CD4-positive, alpha-beta T cell (primary cell): ENCODE measurements at places on chromosomes 16 and 17.

DNA sequence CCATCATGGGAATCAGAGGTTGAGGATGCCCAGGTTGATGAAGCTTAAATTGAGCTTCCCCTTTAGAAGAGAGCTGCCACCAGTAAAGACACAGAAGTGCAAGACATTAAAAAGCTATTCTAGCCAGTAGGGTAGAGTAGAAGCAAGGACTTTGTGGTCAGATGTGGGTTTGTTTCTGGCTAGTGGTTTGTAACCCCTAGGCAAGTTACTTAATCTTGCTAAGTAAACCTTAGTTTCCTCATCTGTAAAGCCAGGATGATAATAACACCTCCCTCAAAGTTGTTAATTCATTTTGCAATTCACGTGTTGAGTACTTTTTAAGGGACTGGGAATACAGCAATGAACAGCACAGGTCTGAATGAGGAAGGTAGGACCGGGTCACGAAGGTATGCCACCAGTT is 3.6 kb downstream of the SNTB2 start:
- no peak for DNase-seq

- peak; percentile 38 for DNase-seq
Observed at GRCh38 chr17:68431661-68432071, 25.6 kb downstream of the WIPI1 start.

DNA sequence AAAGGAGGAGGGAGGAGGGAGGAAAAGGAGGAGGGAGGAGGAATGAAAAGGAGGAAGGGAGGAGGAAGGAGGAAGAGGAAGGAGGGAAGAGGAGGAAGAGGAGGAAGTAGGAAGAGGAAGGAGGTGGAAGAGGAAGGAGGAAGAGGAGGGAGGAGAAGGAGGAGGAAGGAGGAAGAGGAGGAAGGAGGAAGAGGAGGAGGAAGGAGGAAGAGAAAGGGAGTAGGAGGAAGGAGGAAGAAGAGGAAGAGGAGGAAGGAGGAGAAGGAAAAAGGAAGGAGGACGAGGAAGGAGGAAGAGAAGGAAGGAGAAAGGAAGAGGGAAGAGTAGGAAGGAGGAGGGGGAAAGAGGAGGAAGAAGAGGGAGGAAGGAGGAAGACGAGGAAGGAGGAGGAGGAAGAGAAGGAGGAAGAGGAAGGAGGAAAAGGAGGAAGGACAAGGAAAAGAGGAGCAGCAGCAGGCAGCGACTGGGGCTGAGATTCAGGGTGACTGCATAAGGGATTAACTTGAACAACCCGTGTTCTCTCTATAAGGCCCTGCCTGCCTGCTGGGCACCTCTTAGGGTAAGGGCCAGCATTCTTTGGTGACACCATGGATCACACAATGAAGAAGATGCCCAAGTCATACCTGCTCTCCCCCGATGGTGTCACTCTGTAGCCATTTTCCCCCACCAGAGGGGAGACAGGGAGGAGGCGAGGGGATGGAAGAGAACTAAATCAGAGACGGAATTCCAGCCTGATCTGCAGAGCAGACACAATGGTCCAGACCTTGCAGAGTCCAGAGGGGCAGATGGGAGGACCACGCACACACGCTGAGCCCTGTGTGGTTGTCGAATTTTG is 1.4 kb upstream of the IL34 start:
- no peak for DNase-seq

GRCh38 chr16:30744183-30744582 is 4.0 kb upstream of the PHKG2 start:
- no peak for DNase-seq

DNA sequence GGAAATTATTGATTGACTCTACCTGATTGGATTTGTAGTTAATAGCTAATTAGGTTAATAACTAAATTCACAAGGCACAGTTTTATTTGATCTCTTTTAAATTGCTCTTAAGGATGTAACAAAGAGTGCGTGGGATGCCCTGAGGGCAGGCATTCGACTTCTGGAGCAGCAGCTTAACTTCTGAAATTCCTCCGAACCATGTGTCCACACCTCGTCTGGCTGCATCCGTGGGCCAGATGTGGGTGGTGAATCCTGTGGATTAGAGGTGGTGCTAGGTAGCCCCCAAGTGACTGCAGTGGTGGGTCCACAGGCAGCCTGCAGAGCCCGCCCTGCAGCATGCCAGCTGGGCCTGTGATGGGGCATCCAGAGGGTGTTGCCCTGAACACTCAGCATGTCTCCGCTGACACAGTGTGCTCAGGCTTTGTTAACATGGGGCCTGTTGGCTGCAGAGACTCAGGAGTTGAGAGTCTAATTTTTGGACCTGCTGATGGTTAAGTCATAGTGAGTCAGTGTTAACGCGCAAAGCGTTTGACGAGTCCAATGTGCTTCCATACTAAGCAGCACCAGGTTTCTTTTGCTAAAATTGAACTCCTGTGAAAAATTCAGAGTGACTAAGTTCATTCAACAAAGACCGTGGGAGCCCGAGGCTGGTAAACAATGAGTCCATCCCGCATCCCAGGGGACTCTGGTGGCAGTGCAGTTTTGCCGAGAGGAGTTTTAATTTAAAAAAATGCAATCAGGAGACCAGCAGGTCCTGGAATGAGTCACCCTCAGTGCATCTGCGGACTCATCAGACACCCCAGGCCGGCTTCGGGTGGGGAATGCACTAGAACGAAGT is 3.8 kb upstream of the NPB start:
- no peak for DNase-seq

GRCh38 chr17:59377410-59377809 is 46.0 kb downstream of the YPEL2 start:
- no peak for DNase-seq

- DNase-seq: peak; percentile 94
Observed at GRCh38 chr16:67935402-67936123, 1.1 kb downstream of the PSMB10 start.

DNA sequence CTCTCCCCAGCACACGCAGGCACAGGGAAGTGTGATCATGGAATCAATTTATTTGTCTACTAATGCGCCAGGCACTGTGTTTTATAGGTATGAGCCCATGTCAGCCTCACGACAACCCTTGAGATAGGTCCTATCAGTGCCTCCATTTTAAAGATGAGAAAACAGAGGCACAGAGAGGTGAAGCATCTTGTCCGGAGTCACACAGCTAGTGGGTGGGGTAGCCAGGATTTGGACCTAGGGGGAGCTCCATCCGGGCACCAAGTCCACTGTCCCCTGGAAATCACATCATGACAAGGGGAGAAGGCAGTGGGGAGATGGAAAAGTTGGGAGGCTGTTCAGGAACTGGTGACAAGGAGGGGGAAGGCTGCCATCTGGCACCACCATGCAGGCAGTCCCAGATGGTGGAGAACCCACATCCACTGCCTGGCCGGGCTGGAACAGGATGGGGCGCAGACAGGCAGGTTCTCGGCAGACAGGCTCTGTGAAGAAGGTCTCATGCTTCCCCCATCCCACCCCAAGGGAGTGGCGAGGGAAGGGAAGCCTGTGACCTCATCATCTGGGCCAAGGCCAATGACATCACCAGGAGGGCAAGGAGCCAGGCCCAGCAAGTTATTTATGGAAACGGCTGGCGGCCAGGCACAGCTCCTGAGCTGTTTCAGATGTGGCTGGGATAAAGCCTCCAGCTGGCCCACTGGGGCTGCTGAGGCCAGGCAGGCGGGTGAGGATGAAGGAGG is 126.0 kb upstream of the SDK2 start:
- no peak for DNase-seq

GRCh38 chr17:28740406-28741357 is 3.1 kb upstream of the TRAF4 start:
- no peak for DNase-seq

DNA sequence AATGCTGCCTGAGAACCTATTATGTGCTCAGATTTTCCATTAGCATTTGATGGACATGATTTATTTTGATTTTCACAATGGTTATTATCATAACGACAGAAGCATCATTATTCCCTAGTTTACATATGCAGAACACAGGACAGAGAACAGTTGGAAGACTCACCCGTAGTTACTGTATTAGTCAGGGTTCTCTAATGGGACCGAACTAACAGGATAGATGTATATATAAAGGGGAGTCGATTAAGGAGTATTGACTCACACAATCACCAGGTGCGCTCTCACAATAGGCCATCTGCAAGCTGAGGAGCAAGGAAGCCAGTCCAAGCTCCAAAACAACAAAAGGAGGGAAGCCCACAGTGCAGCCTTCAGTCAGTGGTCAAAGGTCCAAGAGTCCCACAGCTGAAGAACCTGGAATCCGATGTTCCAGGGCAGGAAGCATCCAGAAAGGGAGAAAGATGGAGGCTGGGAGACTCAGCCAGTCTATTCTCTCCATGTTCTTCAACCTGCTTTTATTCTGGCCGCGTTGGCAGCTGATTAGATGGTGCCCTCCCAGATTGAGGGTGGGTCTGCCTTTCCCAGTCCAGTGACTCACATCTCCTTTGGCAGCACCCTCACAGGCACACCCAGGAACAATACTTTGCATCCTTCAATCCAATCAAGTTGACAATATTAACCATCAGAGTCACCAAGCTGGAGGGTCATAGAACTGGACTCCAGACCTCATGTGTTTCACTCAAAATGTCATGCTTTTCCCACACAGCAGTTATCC is 92.7 kb upstream of the XYLT1 start:
- DNase-seq: no peak

GRCh38 chr17:39081851-39082250 is 69.6 kb downstream of the PLXDC1 start:
- DNase-seq: no peak

GRCh38 chr16:46850619-46851555 is 19.9 kb upstream of the C16orf87 start:
- no peak for DNase-seq

- DNase-seq: no peak
Observed at GRCh38 chr17:76497979-76498875, 3.0 kb downstream of the RHBDF2 start.

DNA sequence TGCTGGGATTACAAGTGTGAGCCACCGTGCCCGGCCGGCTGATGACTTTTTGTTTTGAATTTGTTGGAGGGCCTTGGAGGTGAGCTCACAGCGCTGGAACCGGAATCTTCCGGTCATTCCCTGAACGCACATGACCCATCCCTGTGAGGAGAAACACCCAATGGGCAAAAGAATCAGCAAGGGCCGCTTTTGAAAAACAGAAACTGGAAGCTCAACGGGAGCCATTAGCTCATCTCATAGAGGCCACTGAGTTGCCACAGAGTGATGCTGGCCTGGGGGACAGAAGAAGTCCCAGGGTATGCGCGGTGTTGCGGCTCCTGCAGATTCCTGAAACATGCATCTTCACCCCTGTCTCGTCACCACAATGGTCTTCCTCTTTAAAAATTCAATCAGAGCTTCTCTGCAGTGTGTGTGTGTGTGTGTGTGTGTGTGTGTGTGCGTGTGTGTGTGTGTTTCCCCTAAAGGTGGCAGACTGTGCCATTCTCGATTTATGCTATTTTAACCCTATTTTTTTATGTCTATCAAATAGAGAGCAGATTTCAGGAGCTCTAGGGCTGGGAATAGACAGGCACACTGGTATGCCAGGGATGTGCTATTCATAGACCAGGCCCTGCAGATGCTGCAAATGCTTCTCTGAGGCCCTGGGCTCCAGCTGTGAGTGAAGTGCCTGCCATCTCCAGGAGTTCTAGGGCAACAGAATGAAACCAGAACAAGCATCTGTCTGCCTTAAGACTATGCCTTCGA is 68.3 kb downstream of the MARCHF10 start:
- no peak for DNase-seq

- DNase-seq: no peak
Observed at GRCh38 chr17:5694551-5694950, 110.2 kb upstream of the NLRP1 start.

- no peak for DNase-seq
Observed at GRCh38 chr17:45302649-45303173, 14.1 kb downstream of the MAP3K14 start.

GRCh38 chr16:89784406-89784805 is 32.0 kb downstream of the FANCA start:
- DNase-seq: peak; percentile 16

DNA sequence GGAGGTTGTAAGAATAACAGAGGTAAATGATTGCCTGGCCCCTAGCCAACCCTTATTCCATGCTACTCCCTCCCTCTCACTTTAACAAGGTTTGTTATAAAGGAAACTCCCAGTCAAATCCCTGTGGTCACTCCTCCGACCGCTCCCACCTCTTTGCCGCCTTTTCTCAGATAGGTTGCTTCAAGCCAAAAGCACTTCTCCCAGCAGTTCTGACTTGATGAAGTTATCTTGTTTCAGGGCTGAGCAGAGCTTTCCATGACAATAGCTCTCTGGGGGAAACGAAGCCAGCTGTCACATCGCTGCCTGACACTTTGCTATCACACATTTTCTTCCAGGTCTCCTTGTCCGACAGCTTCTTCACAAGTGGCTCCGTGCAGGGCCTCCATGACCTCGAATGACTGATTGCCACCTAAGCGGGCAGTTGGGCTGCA is 278.6 kb downstream of the HAPSTR1 start:
- DNase-seq: no peak
